ENCODE measurements at places on chromosomes 11 and 22.

DNA sequence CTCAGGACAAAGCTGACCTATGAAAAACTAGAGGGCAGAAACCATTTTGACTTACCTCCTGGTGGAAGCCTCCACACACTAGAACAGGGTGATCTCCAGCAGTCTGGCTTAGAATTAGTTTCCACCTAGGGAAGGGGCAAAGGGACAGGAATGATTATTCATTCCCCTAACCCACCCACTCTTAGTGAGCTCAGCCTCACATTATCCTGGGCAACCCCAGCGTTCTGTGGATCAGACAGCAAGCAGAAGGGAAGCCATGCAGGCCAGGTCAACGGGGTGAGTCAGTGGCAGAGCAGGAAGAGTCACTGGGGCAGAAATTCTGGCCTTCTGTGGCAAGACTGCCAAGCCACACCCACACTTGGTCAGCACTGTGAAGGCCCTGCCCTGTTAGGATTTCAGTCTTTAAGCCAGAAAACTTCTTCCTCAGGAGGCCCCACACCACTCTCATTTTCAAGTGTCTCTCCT is 10.5 kb downstream of the NUMA1 start:
- DNase-seq, result peak; percentile 87

- no peak for DNase-seq
Observed at GRCh38 chr22:48358886-48359612, 1468.6 kb downstream of the BRD1 start.

DNA sequence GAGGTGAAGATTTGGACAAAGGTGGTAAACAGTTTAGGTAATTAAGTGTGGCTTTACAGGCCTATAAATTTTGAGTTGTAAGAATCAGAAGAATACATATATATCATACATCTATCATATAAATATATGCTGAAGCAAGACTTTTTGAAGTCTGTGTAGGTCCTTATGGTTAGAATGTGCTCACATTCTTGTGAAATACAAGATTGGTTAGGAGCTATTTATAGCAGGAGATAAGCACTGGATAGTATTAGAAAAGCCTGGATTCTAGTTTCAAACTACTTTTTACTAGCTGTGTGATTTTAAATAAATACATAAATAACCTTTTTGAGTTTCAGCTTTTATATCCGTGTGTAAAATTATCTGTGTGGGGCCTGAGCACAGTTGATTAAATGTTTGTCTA is 42.3 kb downstream of the ANKRD42 start:
- no peak for DNase-seq

- no peak for DNase-seq
Observed at GRCh38 chr22:49658902-49659280, 168.8 kb downstream of the BRD1 start.

DNA sequence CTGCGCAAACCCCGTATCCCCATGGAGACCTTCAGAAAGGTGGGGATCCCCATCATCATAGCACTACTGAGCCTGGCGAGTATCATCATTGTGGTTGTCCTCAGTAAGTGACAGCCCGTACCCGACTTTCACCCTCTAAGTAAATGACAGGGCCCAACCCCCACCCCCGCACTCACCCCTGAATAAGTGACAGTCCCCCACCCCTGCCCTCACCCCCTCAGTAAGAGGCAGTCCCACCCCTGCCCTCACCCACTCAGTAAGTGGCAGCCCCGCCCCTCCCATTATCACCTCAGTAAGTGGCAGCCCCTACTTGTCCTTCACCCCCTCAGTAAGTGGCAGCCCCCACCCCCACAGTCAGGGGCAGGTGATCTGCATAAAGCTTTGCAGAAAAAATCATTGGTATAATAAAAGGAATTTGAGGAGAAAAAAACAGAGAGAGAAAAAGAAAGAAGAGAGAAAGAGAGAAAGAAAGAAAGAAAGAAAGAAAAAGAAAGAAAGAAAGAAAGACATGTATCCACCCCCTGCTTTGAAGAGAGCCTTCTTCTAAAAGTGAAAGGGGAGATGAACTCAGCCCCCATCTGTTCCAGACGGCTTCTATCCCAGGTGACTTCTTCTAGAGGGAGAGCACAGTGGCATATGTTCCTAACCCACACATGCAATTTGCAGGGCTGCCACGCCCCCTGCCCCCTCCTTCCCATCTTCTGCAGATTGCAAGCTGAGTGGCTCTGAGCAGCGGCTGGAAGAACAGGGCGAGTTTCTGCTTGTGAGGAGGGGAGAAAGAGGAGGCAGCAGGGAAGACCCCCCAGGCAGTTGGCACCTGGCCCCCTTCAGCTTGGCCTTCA is 12.5 kb upstream of the SMIM35 start:
- DNase-seq, result no peak

DNA sequence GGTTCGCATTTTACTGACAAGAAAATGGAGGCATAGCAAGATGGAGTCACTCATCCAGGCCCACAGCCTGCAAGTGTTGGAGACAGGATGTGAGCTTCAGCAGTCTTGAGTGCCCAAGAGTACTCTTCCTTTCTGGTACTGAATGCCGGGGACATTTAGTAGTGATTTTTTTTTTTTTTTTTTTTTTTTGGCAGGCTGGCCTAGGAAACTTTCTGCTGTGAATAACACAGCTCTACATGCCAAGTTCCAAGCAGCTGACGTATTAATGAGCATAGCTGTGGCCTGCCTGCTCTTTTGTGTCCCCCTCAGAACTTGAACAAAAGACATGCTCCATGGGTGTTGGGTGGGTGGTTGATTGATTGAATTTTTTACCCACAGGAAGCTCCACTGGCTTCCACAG is 195.5 kb upstream of the CADM1 start:
- no peak for DNase-seq

GRCh38 chr11:31160504-31161422 is 208.8 kb downstream of the DCDC1 start:
- peak; percentile 11 for DNase-seq

- DNase-seq, result no peak
Observed at GRCh38 chr11:120197251-120197891, 13.5 kb upstream of the OAF start.

GRCh38 chr11:1691878-1692707 is 4.9 kb upstream of the KRTAP5-6 start:
- no peak for DNase-seq
